Stimulated activated CD4-positive, alpha-beta T cell treated with anti-CD3 and anti-CD28 coated beads, Interleukin-4, amount 100 ng/mL, for 1 hour (primary cell): ENCODE measurements at places on chromosomes 5 and 9.

- no peak for DNase-seq
These were observed 17.5 kb upstream of the SHB start for GRCh38 chr9:38086496-38086895.

DNA sequence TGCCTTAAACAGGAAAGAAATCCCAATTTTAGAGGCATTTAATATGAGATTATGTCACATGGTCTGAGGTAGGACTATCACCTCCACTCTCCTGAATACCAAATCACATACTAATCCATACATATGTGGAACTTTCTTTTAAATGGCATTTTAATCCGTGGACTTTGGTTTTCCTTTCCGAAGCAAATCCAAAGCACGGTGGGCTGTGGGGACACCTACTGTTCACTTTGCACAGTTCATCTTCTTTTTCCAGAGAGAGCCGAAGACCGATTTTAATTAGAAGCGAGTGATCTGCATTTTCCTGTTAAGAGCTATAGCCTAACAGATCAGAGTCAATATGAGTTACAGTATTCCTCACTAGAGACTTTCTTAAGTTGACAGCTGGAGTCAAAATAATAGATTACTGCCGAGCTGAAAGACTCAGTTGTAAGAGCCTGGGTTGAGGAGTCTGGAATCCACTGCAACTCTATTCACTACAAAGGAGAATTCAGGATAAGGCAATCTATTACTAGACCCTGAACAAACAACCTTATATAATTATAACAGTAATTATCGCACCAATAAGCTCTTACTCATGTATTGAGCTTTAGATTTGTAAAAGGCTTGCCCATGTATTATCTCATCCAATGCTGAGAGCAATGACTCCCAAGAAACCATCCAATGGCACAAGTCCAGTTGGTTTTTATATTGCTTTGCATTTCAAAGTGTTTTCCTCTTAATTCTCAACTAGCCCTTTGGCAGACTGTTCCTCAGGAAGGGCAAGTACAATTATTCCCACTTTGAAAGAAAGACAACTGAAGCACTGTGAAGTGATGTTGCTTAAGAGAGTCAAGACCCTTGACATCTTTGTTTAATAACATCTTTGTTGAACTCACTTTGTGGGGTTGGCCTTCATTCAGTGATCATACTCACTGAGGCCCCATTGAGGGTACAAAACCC, 144.7 kb downstream of the TRPM6 start:
- no peak for DNase-seq

DNA sequence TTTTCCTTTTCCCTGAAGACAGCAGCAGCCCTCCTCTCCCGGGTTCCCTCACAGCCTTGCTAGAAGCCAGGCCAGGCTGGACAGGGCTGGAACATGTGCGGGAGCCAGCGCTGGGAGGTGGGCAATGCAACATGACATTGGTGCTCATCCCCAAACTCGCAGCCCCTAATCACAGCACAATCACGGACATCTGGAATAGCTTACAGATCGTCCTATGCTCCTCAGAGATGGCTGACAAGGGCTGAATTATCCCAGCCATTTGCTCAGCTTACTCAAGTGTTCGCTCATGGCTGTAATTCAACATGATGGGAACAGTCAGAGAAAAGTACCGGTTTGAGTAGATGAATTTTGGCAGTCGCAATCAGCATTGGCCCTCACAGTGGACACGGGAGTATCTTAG, 49.8 kb downstream of the FSTL4 start:
- no peak for DNase-seq

- DNase-seq = no peak
These were observed 1736.4 kb downstream of the MAT2B start for GRCh38 chr5:165241811-165242210.

GRCh38 chr5:39100301-39100850, 26.2 kb upstream of the RICTOR start:
- no peak for DNase-seq

GRCh38 chr5:160930406-160930805, 78.4 kb upstream of the ATP10B start:
- no peak for DNase-seq

- DNase-seq = no peak
These were observed 66.2 kb downstream of the SMC5 start for GRCh38 chr9:70324963-70325362.

GRCh38 chr5:119742311-119742710, 113.0 kb downstream of the FAM170A start:
- DNase-seq = no peak

- no peak for DNase-seq
These were observed 111.1 kb upstream of the FBN2 start for GRCh38 chr5:128649192-128649591.

- DNase-seq = peak; percentile 47
These were observed 879 bp upstream of the UBQLN1 start for GRCh38 chr9:83708515-83709158.

DNA sequence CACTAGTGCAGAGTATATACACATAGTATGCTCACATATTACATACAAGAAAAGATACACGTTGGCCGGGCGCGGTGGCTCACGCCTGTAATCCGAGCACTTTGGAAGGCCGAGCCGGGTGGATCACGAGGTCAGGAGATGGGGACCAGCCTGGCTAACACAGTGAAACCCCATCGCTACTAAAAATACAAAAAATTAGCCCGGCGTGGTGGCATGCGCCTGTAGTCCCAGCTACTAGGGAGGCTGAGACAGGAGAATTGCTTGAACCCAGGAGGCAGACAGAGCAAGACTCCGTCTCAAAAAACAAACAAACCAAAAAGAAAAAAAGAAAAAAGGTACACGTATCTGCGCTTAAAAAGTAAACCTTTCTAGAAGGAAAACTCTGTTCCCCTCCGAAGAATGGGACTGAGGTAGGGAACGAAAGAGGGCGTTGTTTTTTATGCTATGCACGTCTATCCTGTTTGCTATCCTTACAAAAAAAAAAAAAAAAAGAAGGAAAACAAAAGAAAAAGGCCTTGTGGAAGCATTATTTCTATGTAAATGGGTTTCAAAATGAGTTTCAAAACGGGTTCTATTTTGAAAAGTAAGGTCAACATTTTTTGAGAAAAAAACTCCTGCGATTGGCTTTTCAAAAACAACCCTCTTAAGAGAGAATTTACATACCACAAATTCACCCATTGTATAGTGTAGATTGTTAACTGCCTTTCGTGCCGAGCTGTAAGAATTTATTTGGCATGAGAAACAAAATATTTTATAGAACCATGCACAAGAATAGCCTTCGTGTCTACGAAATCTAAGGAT, 1.2 kb downstream of the AK3 start:
- no peak for DNase-seq

DNA sequence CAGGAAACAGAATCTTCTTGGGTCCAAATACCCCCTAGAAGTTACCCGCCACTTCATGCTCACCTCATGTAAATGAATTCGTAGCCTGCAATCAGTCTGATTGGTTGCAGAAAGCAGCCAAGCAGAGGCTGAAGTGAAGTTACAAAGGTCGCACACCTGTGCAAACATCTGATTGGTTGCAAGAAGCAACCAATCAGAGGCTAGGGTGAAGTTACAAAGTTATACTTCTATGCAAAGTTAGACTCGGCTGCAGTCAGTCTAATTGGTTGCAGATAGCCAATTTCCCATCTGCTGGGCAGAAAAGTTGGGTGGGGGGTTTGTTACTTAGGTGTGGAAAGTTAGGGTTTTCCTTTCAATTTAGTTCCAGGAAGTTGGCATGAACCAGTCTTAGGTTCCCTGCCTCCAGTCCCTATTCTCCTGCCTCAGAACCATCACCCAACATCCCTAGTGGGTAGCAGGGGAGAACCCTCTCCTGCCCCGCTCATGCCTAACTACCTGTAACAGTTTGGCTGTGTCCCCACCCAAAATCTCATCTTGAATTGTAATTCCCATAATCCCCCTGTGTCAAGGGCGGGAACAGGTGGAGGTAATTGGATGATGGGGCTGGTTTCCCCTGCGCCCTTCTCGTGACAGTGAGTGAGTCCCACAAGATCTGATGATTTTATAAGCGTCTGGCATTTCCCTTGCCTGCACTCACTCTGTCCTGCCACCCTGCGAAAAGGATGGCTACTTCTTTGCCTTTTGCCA, 1.2 kb upstream of the RUSC2 start:
- DNase-seq = no peak

DNA sequence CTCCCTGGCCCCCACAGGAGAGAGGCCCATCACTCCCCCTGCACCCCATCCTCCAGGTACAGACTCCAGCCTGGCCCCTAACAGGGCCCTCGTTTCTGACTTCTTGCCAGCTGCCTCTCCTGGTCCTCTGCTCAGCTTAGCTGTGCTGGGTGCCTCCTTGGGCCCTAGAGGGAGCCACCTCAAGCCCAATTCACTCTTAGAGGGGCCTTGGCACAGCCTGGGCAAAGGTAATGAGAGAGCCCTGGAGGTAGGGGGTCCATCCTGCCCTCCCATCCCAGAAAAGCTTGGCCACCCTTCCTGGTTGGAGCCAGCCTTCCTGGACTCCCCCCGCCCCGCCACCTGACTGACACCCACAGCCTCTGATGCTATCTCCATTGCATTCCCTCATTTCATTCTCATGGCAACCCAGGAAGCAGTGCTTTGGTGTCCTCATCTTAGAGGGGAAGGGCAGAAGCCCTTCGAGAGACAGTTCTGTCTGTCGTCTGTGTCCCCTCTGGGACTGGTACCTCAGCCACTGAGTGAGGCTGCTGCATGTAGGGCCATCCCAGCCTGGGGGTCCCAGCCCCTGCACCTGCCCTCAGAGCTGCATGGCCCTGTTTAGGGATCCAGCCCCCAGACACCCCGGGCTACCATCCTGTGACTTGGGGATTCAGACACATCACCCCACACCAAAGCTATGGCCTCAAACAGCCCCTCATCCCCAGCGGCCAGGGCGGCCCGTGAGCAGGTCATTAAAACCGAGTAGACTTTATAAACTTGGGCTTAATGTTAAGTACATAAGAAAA, 95.5 kb downstream of the BARX1 start:
- DNase-seq = no peak

DNA sequence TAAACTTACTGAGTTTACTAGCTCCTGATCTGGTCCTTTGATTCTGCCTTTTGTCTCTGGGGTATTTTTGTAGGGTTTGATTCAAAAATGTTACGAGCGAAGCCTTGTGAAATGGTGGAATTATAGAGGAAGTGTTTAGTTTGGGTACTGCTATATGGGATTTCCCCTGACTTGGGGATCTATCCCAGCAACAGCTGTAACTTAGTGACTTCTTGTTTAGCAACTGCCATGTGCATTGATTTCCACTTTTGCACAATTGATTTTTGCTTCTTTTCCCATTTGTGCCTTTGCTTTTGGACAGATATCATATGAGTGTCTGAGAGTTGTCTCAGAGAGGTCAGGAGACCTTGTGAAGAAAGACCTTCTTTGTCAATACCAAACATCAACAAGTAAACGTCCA, 248.5 kb upstream of the DAP start:
- no peak for DNase-seq

GRCh38 chr5:180801596-180802324, 846 bp downstream of the MGAT1 start:
- DNase-seq = no peak

GRCh38 chr9:98262056-98262455, 6.6 kb upstream of the TBC1D2 start:
- DNase-seq = no peak

- DNase-seq = no peak
These were observed 2.1 kb upstream of the ALDH7A1 start for GRCh38 chr5:126597156-126597555.

DNA sequence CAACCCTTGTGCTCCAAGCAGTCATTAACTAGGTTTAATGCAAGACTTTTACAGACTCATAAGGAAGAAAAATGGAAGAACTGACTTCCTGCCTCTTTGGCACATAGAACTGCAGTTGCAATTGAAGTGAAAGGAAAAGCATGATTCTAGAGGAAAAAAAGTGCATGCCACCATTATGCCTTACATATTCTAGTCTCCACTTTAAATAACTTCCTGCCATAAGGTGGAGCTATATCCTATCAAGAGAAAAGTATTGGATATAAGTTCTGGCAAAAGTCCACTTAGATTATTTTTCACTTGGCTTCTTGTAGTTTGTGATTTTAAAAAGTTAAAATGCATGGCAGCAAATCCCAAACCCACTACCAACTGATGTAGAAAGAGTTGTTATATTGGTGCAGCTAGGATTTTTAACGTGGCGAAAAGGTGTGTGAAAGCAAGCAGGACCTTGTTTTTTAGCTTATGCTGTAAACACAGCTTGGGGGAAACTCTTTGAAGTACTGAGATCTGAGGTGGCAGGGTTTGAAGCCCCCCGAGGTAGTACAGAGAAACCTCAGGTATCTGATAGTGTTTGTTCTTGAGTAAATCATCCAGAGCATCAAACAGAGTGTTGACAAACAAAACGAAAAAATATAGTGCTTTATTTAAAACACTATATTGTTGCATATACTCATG, 117.9 kb downstream of the ANXA1 start:
- no peak for DNase-seq

GRCh38 chr9:110579034-110579861, at the start of gene SVEP1:
SVEP1 (minus strand) TSS chr9:110579741; CDS start chr9:110579543, 198 bp downstream.
- no peak for DNase-seq

GRCh38 chr5:147558826-147559225, 49.0 kb upstream of the DPYSL3 start:
- DNase-seq = no peak

GRCh38 chr5:156677963-156678362, 172.1 kb upstream of the PPP1R2B start:
- no peak for DNase-seq

DNA sequence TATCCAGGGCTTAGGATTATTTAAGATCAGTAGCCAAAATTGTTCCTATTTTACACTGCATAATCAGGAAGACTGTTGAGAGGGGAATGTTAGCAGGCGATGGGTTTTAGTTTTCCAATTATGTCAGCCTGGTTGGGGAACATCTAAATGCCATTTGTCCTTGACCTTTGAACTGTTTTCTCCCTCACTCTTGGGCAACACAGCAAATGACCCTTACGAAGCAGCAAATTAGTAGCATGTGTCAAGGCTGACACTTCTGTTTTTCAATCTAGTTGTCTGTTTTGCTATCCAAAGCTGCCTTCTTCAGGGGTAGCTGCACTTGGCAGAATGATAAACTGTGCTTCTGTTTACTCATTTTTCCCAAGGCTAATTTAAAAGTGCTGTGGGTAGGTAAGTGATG, 78.0 kb upstream of the AGXT2 start:
- no peak for DNase-seq

GRCh38 chr9:79572608-79573411, 1.0 kb downstream of the TLE4 start:
- DNase-seq = peak; percentile 61

- no peak for DNase-seq
These were observed 16.9 kb downstream of the FBXW5 start for GRCh38 chr9:136927343-136928271.

GRCh38 chr9:97600531-97601227, 32.5 kb downstream of the TSTD2 start:
- DNase-seq = no peak

DNA sequence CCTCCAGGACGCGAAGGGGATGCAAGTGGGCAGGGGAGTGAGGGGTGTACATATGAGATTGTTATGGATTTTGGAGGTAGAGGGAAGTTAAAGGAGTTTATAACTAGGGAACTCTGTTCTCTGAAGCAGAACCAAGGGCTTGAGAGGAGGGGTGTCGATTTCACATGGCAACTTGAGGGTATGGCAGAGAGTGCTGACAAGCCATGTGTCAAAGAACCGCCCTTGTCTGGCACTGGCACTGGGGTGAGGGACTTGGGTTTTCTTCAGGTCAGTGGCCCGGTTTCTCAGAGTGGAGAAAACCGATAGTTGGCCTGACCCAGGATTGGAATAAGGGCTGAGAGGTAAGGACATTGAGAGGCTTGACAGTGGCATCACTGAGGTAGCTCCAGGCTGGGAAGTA, 47.7 kb upstream of the TESK1 start:
- no peak for DNase-seq

GRCh38 chr5:133499895-133500294, 112.4 kb downstream of the FSTL4 start:
- DNase-seq = no peak
